Right ventricle myocardium inferior (tissue), 1 donor: ENCODE measurements at places on chromosomes 7 and 10. TPM values are rescaled to one million over a fixed set of nuclear protein-coding genes. Genes with fewer than 3 reads are reported as not detected.

GRCh38 chr7:50685135-50686065 is 97.3 kb downstream of the GRB10 start:
- no peak for DNase-seq

DNA sequence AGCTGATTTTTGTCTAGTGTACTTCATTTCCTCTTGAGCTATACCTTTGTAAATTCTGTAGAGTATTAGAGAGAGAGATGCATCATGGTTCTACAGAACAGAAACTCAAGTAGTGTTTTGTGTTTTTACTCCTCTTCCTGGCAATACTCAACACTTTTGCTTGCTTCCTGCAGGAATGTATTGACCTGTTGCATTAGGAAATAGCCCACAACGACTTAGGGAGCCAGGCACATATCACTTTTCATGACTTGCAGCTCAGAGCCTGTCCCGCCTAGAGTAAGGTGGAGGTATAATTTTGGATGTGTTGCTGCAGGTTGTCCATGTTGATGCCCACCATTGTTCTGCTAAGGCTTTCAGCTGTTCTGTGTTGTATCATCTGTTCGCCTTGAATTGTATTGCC is 216.3 kb downstream of the SDK1 start:
- DNase-seq, result no peak

The EBLN1 gene
- not detected for total RNA-seq

The SPACDR gene
- 0.35 TPM for total RNA-seq

The KAZALD1 gene
- 4.8 TPM for total RNA-seq

GRCh38 chr7:50307368-50308032 is 3.0 kb downstream of the IKZF1 start:
- no peak for DNase-seq

DNA sequence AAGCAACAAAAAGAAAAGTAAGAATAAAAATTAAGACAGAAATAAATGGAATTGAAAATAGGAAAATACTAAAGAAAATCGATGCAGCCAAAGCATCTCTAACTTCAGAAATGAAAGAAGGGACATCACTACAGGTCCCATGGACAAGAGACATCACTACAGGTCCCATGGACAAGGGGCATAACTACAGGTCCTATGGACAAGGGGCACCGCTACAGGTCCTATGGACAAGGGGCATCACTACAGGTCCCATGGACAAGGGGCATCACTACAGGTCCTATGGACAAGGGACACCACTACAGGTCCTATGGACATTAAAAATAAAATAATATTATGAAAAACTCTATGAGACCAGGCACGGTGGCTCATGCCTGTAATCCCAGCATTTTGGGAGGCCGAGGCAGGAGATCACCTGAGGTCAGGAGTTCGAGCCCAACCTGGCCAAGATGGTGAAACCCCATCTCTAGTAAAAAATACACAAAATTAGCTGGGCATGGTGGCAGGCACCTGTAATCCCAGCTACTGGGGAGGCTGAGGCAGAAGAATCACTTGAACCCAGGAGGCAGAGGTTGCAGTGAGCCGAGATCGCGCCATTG is 101.0 kb upstream of the DNAAF5 start:
- DNase-seq, result no peak

The TMEM236 gene
- 0.51 TPM for total RNA-seq

DNA sequence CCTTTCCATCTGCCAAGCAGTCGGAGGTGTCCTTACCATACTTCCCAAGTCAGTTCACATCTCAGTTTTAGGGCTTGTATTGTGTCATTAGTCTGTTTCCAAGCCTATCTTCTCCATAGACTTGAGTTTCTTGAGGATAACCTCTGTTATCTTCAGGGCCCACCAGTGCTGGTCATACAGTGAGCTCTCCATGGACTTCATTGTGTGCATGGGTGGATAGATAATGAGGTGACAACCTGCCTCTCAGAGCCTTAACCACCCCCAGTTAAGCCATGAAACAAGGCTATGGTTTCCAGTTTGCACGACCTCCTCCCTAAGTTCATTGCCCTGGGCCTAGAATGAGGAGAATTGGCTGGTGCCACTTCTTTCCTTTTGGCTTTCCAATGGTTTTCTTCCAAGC is 38.5 kb upstream of the WAC start:
- no peak for DNase-seq

DNA sequence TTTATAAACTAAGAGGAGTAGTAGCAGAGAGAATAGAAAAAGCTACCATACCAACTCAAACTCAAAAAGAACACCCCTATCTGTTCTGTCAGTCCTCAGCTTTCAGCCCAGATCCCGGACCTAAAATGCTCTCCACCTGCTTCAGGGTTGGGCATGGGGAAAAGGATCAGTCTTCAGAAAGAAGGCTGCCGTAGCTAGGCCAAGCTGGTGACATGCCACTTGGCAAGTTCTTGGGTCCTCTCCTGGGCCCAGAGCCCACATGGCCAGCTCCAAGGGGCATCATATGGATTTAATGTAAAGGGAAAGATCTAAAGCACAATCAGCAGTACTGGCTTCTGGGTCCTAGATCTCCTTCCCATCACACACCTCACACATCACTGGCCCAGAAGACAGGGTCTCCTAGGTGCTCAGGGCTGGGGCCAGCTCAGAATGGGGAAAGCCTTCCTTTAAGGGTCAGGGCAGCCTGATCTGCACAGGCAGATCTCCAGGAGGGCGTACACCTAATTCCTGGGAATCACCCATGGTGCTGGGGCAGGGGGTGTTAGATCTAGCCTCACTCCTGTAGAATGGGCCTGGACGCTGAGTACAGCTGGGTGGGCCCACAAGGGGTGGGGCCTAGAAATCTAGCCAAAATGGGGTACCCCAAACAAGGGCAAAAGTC is 2.5 kb downstream of the VAX1 start:
- DNase-seq, result no peak

The TMEM229A gene
- total RNA-seq, result not detected

DNA sequence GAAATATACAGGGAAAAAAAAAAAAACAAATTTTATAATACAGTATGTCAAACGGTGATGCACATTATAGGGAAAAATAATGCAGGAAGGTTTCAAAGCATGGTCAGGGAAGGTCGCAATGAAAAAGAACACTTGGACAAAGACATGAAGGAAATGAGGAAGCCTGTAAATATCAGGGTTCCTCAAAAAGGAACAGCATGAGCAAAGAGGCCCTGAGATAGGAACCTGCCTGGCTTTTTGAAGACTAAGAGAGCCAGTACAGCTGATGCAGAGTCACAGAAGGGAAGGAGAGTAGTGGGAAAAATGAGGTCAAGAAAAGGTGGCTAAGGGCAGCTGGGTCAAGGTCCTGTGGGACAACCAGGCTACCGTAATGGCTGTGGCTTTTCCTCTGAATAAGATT is 1.9 kb downstream of the VPS41 start:
- DNase-seq, result no peak

GRCh38 chr10:65496541-65496940 is 1429.3 kb upstream of the LRRTM3 start:
- DNase-seq, result no peak

GRCh38 chr10:122141821-122142640 is 129.1 kb upstream of the BTBD16 start:
- DNase-seq, result no peak

The AGMO gene
- 0.16 TPM for total RNA-seq

GRCh38 chr10:90785782-90786181 is 72.1 kb downstream of the HTR7 start:
- DNase-seq, result no peak

The OR2A1 gene
- not detected for total RNA-seq

The NKX1-2 gene
- total RNA-seq, result not detected

DNA sequence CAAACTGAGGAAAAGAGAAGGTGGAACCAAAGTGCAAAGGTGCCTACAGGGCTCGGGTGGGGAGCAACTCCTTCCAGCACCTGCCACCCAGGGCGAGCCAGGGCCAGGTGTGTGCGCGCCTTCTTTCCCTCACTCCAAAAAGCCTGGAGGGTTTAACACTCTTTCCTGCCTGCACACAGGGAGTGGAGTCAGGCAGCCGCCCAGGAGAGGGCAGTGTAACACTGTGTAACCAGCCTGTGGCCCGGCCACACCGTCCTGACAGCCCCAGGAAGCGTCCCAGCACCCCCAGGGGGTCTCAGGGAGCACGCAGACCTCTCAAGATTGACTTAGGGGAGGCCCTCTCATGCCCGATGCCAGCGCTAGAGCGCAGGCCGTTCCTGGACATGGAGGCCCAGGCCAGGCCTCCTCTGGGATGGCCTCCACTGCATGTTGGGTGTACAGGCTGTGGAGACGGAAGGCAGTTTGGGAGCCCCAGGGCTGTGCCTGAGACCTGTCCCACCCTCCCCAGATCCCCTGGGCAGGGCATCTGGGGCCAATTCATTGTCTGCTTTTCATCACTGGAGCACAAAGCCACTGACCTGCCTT is 13.4 kb downstream of the BRI3 start:
- DNase-seq, result no peak

GRCh38 chr7:15885678-15886077 is 199.2 kb upstream of the MEOX2 start:
- DNase-seq, result no peak

The PROSER2 gene
- 1.2 TPM for total RNA-seq

- DNase-seq, result no peak
Observed at GRCh38 chr7:28068811-28069216, 111.8 kb downstream of the JAZF1 start.

GRCh38 chr10:21508706-21509331 is 16.7 kb downstream of the SKIDA1 start:
- DNase-seq, result no peak

DNA sequence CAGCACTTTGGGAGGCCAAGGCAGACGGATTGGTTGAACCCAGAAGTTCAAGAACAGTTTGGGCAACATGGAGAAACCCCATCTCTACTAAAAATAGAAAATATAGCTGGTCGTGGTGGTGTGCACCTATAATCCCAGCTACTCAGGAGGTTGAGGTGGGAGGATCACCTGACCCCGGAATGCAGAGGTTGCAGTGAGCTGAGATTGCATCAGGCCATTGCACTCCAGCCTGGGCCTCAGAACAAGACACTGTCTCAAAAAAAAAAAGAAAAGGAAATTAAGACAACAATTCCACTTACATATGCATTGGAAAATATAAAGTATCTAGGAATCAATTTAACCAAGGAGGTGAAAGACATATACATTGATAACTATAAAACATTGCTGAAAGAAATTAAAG is 7.2 kb upstream of the OGDH start:
- DNase-seq, result no peak
